ENCODE measurements at places on chromosomes 13 and 19.

GRCh38 chr13:32857077-32857476 lies 159.1 kb upstream of the KL start:
- no peak for DNase-seq

GRCh38 chr19:5580161-5580571 lies 12.4 kb upstream of the TINCR start:
- no peak for DNase-seq

DNA sequence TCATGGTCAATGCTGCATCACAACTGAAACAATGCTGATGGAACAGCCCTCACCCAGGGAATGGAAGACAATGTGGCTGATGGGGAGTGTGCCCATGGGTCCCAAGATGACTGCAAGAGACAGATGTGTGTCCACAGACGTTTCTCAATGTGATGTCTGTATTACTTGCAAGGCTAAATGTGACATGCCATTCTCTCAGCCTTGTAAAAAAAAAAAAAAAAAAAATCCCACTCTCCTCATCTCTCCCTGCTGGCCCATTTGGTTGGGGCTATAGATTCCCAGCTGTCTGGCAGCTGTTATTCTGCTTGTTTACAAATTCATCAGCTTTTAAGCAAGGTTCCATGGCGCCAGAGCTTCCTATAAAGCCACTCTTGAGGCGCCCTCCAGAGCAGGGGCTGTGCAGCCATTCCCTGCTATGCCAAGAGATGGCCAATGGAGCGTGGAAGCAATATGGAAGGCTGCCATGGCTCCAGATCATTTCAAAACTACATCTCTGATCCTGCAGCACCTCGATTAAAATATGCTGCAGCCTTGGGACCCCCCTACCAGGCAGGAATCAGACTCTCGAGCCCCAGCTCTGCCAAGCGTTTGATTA lies 294.8 kb downstream of the FOXO1 start:
- no peak for DNase-seq

DNA sequence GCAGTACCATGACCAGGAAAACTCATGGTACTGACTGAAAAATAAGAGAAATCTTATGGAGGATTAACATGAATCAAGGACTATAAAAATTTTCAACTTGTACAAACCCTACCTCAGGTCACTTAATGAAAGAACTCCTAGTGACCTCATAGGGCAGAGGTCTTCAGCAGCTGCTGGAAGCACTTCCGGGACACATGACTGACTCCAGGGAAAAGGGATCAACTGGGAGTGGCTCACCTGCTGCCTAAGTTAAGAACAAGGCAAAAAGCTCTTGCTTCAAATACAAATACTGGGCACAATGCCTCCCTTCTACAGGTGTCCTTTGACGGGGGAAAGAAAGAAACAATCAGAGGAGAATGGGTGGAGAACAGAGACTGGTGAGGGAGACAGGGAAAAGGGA lies 18.6 kb downstream of the DOCK9 start:
- no peak for DNase-seq

DNA sequence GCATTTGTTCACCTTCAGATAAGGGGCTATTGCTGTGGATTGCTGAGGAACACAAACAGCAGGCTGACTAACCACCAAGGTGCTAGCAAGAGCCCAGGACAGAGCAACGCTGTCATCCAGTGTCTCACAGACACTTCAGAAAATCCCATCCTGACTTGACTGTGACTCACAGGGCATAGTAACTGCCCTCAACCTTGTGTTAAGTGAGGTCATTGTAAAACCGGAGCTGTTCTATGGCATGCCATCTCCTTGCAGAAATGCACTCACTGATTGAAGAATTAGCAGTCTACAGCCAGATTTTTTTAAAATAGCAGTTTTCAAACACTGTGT lies 51.1 kb downstream of the TNFRSF19 start:
- DNase-seq = no peak

GRCh38 chr13:73657821-73658540 lies 476.2 kb downstream of the KLF12 start:
- DNase-seq = no peak

- DNase-seq = no peak
Observed at GRCh38 chr13:97030705-97031452, 36.6 kb upstream of the OXGR1 start.

- no peak for DNase-seq
Observed at GRCh38 chr19:49387936-49388372, at the start of gene KASH5. TSS of gene KASH5 (plus strand) at chr19:49388249. CDS start at chr19:49390884, 2,635 bp downstream.

DNA sequence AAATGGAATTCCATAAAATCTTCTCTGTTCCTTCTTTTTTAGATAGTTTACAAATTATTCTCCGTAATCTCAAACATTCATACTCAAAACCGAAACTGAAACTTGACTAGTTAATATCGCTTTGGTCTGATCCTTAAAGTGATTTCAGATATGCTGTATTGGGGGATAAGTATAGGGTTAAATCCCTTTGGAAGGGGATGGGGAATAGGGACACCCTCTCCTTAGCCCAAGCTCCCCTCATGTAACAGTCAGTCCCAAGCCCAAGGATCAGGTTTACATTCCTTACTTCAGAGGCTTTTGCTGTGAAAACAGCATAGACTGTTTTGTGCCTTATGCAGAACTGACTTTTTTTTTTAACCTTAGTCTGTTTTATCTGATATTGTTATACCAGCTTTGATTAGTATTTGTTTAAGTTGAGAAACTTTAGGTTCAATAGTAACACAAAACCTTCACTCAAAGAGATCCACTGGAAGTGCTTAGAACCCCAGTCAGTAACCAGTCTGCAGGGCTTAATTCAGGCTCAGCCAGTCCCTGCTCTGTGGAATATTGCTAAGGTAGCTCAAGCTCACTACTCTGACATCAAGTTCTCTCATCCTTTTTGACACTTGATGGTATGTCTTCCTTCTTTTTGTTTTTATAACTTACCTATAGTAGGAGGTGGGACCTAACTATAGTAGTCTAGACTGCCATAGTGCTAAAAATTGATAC lies 10.5 kb downstream of the CDADC1 start:
- DNase-seq = no peak

GRCh38 chr19:13207237-13207845 lies 57.1 kb downstream of the IER2 start:
- DNase-seq = no peak

DNA sequence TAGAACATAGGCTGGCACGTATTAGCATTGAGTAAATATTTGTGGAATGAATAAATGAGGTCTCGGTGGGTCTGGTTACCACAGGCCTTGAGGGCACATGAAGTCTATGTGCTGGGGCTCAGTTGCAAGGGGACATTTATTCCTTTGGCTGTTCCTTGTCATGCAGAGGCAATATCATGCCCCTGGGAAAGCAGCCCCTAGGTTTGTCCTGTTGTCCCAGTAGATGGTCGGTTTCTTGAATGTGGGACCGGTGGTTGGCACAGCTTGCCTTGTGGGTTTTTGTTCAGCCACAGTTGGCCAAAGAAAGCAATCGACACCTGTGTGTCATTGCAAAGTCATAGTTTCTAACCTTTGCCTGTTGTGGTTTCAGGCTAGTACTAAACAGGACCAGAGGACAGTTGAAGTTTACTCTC lies 24.7 kb upstream of the GPR183 start:
- DNase-seq = no peak

- peak; percentile 88 for DNase-seq
Observed at GRCh38 chr13:97124915-97125809, 97.0 kb upstream of the MBNL2 start.

GRCh38 chr13:20672772-20673171 lies 30.7 kb upstream of the IL17D start:
- DNase-seq = no peak

DNA sequence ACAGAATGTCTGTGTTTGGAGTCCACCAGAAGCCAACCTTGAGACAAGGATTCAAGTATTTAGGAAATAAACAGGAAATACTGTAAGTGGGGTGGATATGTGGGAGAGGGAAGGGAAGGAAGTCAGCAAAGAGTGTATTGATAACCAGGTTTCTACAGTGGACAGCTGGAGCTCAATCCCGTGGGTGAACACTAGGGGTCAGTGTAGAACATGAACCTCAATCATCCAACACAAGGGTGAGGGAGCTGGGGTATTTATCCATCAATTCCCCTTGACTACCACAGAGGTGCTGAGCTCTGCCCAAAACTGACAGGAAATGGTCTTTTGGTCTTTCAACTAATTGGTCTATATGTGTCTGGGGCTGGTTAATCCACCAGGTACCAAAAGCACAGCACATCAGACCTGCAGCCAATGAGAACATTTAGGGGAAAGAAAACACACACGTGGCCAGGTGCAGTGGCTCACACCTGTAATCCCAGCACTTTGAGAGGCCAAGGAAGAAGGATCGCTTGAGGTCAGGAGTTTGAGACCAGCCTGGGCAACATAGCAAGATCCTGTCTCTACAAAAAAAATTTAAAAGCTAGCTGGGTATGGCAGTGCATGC lies 5.6 kb upstream of the SYDE1 start:
- DNase-seq = no peak

Measured in NCI-H187 treated with DMSO at 0.1 percent for 48 hours (cell line).